Anterior cingulate cortex (tissue), 58 donors: ENCODE measurements at places on chromosomes 12 and 14.

- DNase-seq = no peak
Measured at GRCh38 chr12:87163122-87163521, 866.1 kb downstream of the C12orf50 start.

- DNase-seq = no peak
Measured at GRCh38 chr12:3363608-3364007, 127.4 kb upstream of the PRMT8 start.

DNA sequence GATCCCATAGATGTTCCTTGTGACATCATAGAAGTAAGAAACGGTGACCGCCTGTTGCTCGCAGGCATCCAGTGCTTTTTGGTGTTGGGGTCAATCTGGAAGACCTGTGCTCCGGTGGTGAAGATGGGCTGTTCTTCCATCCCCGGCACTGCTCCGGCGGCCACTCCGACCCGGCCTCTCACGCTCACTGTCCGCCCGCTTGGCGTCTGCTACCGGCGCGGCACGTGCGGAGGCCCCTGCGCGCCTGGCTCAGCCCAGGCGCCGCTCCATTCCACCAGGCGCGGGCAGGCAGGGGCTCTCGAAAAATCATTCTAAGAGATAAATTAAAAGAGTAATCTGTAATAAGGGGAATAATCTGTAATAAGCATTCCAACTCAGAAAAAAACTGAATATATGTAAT lies 934.5 kb downstream of the TMEM121 start:
- no peak for DNase-seq

DNA sequence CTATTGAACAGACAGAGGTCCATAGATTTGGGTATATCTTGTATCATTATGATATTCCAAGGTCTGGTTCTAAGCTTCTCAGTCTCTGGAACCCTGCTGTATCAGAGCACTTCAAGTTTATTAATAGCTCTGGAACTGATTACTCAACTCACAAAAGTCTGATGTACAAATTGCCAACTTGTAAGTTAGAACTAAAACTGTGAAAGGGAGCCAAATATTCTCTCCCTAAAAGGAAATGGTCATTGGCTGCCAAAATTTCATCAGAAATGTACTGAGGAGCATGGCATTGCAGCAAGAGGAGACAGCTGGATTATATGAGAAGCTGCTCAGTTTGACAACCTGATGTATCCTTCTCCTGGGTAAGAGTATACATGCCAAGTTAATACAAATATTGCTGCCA lies 828.8 kb upstream of the SEL1L start:
- DNase-seq = no peak

GRCh38 chr14:85531141-85531586 lies 1.2 kb downstream of the FLRT2 start:
- DNase-seq = peak; percentile 45

DNA sequence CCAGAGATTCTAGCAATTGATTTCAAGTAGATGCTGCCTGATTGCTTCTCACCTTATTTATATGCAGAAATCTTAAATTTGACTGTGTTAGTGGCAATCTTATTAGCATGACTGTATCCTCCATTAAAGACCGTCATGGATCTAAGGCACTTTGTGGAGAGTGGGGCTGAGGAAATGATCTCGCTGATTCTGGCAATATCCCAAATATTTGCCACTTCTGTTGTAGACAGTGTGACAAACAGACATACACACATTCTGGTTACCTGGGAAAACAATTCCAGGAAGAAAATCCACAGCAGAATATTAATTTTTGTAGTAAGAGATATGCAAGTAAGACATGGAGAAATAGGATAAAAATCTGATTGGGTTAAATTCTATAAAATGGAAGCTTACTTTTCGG lies 269.0 kb upstream of the G2E3 start:
- DNase-seq = no peak

DNA sequence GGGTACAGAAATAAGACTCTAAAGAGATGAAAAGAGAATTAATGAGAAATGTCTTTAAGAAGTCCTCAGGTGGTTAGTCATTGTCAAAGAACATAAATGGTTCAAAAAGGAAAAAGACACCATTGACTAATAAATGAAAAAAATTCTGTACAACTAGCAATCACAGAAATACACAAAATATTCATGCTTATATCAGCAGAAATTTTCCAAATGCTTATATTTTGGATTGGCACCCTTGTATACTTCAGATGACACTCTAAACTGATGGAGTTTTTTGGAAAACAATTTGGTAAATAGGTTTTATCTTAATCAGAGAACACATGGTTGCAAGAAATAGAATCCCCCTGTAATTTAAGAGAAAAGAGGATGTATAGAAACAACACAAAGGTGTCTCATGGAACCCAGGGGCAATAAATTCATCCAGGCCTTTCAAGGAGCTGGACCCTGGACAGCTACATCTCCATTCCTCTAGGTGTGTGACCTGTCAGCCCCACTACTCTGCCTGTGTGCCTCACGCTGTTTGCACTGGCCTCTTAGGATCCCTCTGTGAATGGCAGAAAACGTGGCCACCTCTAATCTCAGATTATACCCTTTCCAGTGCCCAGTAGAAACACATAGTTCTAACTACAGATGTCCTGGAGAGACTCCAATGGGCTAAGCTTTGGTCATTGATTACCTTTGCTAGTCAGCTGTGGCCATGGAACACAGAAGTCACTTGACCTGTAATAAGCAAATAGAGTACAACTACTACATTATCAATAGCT lies 110.2 kb downstream of the FGD4 start:
- DNase-seq = no peak

DNA sequence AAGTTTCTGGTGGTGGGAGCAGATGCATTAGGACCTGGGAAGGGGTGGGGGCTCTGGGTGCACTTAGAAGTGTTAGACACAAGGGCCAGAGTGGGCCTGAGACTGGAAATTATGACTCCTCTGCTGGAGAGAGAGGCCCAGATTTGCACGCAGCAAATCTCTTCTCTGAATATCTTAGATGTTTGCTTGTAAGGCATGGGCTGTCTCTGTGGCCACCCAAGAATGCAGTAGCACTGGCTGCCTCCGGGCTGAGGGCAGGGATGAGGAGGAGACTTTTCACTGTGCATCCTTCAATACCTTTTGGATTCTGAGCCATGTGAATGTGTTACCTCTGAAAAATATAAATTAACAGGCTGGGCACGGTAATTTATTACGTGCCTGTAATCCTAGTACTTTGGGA lies 14.0 kb upstream of the RABGGTA start:
- no peak for DNase-seq

DNA sequence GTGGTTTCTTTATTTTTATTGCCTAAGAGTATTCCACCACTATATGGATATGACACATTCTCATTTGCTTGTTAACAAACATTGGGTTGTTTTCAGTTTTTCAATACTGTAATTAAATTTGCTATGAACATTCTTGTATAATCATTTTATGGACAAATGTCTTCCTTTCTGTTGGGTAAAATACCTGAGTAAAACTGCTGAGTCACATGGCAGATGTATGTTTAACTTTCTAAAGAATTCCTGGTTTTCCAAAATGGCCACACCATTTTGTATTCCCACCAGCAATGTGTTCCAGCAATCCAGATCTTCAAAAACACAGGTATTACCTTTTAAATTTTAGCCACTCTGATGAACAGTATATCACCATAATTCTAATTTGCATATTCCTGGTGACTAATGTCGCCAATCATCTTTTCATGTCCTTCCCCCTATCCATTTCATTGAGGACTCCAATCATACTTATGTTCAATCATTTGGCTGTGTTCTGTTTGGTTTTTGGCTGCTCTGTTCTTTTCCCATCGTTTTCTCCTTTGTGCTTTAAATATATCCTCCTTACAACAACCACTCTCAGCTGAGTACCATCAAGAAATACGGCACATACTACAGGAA lies 36.0 kb downstream of the CDK17 start:
- DNase-seq = no peak

GRCh38 chr12:25501549-25501948 lies 51.5 kb downstream of the LMNTD1 start:
- DNase-seq = no peak

- DNase-seq = no peak
Measured at GRCh38 chr12:104164634-104165033, 26.6 kb upstream of the NFYB start.

- no peak for DNase-seq
Measured at GRCh38 chr12:68785358-68785757, 22.6 kb upstream of the MDM2 start.

DNA sequence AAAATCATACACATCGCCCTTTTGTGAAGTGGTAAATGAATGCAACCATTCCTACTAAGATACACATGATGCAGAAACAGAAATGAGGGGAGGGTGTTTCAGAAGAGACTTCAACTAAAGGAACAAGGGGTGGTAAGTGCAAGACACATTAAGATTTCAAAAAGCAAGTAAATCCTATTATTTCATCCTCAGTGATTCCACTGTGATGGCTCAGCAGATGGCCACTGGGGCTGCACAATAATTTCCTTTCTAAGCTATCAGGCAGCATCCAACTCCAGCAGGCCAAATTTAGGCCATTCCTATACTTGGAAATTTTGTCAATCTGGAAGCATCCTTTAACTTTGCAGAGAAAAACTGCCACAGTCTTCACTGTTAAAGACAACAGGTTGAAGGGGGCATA lies 272.4 kb downstream of the NELL2 start:
- DNase-seq = no peak

DNA sequence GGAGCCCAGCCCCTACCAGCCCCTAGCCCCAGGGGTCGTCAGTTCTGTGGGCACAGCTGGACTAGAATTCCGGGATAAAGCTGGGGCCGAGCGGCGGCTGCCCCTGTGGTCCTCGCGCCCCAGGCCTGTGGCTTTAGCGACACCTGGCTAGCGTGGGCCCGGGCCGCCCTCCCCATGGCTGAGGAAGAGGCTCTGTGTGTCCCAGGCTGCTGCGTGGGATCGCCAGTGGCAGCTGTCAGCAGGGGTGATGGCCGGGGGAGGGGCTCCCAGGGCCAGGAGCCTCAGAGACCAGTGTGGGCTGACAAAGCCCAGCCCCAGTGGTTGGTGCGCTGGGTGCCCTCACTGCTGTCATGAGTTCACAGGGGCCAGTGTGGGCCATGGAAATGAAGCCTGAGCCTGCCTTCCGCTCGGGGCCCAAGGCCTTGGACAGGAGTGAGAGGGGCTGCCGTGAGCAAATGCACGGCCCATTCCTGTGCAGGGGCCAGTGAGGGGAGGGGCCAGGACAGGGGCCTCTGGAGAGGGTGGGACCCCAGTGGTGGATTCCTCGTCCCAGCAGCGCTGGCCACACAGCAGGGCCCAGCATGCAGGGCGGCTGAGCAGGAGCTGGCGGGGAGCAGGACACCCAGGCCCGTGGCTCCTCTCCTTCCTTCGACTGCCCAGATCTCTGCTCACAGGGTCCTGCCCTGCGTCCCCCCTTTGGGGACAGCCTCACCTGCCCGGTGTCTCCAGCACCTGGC lies 11.4 kb downstream of the FBRSL1 start:
- DNase-seq = no peak

GRCh38 chr12:116368196-116369194 lies 91.0 kb upstream of the MED13L start:
- no peak for DNase-seq

GRCh38 chr12:77625441-77625840 lies 205.3 kb upstream of the NAV3 start:
- no peak for DNase-seq

DNA sequence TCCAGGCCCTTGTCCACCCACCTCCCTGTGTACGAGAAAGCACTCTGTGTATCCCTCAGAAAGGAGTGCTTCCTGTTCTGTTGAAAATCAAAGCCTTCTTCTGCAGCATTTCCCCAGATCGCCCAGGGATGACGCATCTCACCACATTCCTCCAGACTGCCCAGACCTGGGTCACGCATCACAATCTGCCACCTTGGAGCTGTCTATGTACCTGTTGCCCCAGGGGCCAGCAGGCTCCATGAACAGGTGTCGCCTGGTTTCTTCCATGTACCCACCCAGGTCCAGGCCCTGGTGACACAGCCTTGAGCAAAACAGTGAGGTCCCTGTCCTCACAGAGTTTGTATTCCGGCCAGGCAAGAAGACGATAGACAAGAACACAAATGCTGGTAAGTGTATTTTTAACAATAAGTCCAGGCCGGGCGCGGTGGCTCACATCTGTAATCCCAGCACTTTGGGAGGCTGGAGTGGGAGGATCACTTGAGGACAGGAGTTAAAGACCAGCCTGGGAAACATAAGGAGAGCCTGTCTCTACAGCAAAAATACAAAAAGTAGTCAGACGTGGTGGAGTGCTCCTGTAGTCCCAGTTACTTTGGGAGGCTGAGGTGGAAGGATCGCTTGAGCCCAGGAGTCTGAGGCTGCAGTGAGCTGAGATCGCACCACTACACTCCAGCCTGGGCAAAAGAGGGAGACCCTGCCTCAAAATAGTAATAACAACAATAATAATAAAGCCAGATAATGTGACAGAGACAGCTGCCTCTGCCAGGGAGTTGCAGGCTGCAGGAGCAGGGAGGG lies 6.8 kb upstream of the PPP1R13B start:
- no peak for DNase-seq

GRCh38 chr14:92411941-92412340 lies 89.0 kb downstream of the SLC24A4 start:
- no peak for DNase-seq

DNA sequence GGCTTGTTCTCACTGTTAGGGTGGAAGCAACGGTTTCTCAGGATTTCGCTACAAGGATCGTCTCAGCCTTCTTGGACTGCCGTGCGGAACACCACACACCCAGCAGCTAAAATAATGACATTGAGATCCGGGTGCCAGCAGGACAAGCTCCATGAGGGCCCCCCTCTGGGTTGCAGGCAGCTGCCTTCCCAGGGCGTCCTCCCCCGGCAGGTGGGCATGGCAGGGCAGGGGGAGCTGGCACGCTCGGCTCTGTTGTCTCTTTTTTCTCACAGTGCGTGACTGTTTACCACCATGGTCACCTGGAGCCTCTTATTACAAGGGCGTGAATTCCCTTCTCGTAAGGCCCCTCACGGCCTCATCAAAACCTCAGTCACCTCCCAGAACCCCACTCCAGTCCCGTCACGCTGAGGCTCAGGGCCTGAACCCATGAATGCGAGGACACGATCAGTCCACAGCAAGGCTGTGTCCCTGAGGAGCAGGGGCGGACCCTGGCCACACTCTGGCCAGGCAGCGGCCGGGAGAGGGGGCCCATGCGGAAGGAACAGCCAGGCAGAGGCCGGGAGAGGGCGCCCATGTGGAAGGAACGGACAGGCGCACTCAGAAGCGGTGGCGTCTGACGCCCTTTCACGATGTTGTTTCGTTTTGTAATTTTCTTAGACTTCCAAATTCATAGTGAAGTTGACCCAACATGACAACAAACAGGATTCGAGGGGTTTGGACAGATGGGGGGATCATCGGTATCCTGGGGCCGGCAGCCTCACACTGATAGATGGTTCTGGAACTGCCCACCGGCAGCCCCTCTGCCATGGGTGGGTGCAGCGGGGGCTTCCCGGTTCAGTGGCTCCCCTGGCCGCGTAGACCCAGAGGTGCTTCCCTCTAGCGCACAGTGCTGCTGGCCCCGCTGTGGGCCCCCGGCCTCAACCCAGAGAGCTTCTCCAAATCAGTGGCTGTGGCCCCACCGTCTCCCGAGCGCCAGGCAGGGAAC lies 10.0 kb downstream of the LRCOL1 start:
- DNase-seq = no peak

DNA sequence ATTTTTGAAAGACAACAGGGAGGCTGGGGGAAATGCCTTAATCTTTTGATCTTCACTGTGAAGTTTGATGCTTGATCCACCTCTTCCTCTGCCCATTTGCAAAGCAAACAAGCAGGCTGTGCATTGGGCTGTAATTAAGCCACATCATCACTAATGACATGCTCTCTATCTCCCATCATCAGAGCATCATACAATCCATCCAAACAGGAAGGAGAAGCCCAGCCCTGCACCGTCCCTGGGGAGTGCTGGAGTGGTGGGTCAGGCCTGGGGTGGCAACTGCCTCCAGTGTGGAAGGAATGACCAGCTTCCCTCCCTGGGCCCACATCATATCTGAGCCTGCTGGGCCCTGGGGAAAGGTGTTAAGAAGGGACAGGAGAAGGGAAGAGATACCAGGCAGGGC lies 6.9 kb upstream of the KRT74 start:
- DNase-seq = no peak

GRCh38 chr12:50234347-50234746 lies 49.0 kb downstream of the LIMA1 start:
- DNase-seq = no peak
